ENCODE measurements at places on chromosomes 11 and 22.

DNA sequence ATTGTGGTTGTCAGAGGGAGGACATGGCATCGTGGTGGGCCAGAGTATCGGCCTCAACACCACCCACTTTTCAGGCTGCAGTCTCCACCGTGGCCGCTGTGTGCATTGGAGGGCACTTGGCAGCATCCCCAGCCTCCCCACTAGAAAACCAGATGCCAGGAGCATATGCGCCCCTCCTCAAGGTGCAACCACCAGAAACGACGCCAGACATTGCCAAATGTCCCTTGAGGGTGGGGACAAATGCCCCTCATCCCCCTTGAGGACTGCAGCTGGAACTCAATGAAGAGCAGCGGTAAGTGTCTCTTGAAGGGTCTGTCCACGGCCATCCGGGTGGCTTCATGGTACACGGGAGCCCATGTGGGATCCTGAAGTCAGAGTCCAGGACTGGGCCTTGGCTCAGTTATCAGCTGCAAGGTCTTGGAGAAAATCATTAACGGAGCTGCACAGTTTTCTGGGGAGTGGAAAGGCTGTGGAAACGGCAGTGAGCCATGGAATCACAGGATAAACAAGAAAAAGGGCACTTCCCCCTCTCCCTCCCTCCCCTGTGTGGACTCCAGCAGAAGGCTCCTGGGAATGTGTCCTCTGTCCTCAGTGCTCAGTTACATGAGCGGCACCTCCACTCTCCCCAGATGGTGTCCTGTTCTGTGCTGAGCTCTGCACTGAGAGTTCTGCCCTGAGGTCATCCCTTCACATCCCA, 324.4 kb upstream of the B3GAT1 start:
- DNase-seq, result no peak

DNA sequence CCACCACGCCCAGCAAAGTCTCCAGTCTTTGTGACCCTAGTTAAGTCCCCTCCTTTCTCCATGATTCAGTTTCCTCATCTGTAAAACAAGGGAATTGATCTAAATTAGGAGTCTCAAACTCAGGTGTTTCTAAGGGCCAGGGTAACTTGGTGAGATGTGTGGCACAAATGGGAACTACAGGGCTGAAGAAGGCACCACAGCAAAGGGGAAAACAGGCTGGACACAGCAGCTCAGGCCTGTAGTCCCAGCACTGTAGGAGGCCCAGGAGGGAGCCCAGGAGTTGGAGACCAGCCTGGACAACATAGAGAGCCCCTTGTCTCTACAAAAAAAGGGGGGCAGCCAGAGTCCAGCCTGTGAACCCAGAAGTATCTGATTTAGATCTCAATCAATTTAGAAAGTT, 15.6 kb upstream of the PATZ1 start:
- no peak for DNase-seq

DNA sequence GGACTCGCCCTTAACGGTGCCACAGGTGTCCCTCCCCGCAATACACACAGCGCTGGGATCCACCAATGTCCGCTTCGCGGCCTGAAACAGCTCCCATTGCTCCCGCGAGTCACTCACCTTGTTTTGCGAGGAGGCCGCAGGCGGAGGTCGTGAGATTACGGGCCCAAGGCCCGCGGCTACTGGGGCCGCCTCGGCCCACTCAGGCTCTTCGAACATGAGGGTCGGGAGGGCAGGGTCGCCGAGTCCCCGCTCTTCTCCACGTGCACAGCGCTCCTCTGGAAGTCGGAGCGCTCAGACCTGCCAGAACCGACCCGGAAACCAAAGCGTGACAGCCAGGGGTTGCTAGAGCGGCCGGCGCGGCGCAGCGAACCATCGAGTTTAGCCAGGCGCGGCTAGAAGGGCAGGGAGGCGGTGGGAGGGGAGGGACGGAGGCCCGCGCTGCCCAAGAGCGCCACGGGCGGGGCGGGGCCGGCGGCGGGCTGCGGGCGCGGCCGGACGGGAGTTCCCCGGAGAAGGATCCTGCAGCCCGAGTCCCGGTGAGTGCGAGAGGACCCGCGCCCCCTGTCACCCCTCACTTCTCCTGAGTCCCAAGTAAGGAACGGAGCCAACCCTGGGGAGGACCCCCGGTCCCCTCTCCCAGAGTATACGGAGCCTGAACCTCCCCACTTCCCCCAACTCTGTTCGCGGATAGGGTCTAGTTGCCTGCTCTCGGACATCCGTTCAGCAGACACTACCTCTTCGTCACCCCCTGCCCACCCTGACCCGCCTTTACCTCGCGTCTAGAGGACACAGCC, at the start of the genes ILK and RRP8:
Gene ILK, plus strand, starts transcription at position 488 of the 794 bp plus-strand sequence. CDS start 498 bp downstream, outside the sequence.
Gene RRP8, minus strand, starts transcription at position 330 of the 794 bp plus-strand sequence. Its CDS starts 114 bp downstream, at position 216.
- DNase-seq, result peak; percentile 91

DNA sequence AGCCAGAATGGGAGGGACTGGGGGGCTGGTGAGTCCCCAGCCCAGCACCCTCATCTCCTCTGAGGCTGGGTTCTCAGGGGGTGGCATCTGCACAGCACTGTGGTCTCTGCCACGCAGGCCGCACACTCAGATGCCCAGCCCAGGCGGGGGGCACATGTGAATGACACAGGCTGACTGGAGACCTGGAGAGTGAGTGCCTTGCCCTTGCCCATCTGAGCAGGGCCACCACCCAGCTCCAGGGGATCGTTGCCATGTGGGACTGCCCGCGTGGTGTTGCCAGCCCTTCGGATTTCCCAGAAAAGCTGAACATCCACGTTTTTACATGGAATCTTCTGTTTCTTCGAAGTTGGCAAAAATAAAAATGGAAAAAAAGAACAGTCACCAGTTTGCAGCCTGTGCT, 18.9 kb downstream of the PRDM11 start:
- DNase-seq, result no peak

- DNase-seq, result no peak
Measured at GRCh38 chr11:88569342-88569741, 231.8 kb upstream of the CTSC start.
